ENCODE measurements at places on chromosomes 2 and 18.

DNA sequence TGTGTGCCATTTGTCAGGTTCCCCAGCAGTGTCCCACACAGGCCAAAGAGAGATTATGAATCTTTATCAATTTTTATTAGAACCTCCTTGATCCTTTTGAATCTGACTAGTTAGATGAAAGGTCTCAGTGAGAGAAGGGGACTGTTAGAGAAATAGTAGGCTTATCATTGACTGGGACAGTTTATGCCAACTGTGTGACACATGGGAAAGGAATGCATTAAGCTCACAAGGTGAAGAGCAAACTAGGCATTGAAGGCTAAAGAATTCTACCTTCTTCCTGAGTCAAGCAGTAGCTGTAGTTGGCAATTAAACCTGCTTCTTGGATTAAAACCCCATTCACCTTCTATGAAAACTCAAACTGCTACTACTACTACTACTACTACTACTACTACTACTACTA is 389.6 kb upstream of the CDH19 start:
- DNase-seq: no peak

GRCh38 chr2:147782141-147782930 is 62.5 kb upstream of the ACVR2A start:
- no peak for DNase-seq

GRCh38 chr2:10083046-10083445 is 2.8 kb upstream of the CYS1 start:
- DNase-seq: no peak

DNA sequence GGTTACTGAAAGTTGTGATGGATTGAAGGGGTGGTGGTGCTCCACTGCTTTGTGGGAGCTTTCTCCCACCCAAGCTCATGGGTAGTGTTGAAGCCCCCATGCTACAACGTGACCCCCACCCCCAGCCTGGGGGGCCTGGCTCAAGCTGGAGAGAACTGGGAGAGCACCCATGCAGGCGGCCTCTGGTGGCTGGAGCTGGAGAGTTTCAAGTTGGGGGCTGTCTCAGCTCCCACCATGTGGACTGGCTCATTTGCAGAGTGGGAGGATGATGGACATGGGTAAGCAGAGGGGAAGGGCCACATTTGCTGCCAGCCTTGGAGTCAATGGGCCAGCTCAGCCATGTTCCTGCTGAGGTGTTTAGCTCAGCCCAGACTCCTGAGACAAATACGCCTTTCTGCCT is 62.8 kb downstream of the INPP4A start:
- DNase-seq: no peak

All from CD4-positive, alpha-beta T cell treated with Interleukin-15 for 4 hours (primary cell).